Hematopoietic multipotent progenitor cell treated with erythropoietin and hydrocortisone succinate and interleukin-3 and kit ligand, for 4 days (in vitro differentiated cells): ENCODE measurements at places on chromosomes 3 and 15.

- peak; percentile 41 for DNase-seq
Observed at GRCh38 chr3:149442851-149443544, 31.5 kb upstream of the TM4SF4 start.

- DNase-seq: no peak
Observed at GRCh38 chr15:99095626-99096025, 9.3 kb upstream of the SYNM start.

GRCh38 chr3:64684715-64685261 is 3.0 kb downstream of the ADAMTS9 start:
- no peak for DNase-seq

DNA sequence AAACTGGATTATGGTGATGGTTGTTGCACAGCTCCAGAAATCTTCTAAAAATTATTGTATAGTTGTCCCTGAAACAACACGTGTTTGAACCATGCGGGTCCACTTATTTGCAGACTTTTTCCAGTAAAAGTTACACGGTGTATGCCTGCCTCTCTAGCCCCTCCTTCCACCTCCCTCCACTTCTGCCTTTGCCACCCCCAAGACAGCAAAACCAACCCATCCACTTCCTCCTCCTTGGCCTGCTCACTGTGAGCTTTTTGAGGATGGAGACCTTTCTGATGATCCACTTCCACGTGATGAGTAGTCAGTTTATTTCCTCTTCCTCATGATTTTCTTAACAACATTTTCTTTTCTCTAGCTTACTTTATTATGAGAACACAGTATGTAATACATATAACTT is 5.4 kb downstream of the CYFIP1 start:
- DNase-seq: peak; percentile 70

GRCh38 chr3:76495216-76495615 is 544.7 kb upstream of the ROBO2 start:
- DNase-seq: no peak

DNA sequence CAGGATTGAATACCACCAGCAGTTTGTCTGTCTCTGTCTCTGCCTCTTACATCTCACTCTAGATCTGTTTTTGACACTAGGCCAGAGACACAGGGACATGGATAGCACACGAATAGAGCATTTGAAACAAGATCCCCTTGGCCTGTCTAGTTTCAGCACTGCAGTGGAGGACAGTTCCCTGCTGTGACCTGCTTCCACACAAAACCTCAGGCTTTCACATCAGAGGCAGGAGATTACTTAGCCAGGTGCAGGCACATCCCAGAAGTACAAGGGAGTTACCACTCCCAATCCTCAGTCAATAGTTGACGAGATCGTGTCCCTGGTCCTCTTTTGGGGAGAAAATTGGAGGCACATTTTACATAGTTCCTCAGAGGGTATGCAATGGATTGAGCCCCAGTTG is 34.0 kb upstream of the CCK start:
- DNase-seq: peak; percentile 57
